ENCODE measurements at places on chromosomes 1 and 21.

- no peak for DNase-seq
Observed at GRCh38 chr21:43815107-43815613, 25.8 kb downstream of the RRP1 start.

GRCh38 chr1:182622901-182623528 is 18.8 kb upstream of the RGS16 start:
- no peak for DNase-seq

- no peak for DNase-seq
Observed at GRCh38 chr1:147747966-147748365, 12.4 kb downstream of the GJA5 start.

GRCh38 chr1:92934395-92935378 is 26.6 kb downstream of the DIPK1A start:
- DNase-seq, result peak; percentile 84
